Right cardiac atrium (tissue), 5 donors: ENCODE measurements at places on chromosomes 1 and 21. TPM values are rescaled to one million over a fixed set of nuclear protein-coding genes. Genes with fewer than 3 reads are reported as not detected.

The GOLT1A gene
- not detected for total RNA-seq

The NUP210L gene
- total RNA-seq = 0.25 TPM

GRCh38 chr1:178530502-178530901, 17.6 kb downstream of the TEX35 start:
- DNase-seq = no peak

- no peak for DNase-seq
These were observed 13.8 kb downstream of the ENSA start for GRCh38 chr1:150615346-150616201.

The SPATA1 gene
- 1.6 TPM for total RNA-seq
